ENCODE measurements at places on chromosomes 6 and 20. TPM values are rescaled to one million over a fixed set of nuclear protein-coding genes. Genes with fewer than 3 reads are reported as not detected.

The DLL1 gene
- 4.2 TPM for total RNA-seq

The BEND6 gene
- 2.7 TPM for total RNA-seq

The MOXD1 gene
- 22.6 TPM for total RNA-seq

The SNPH gene
- total RNA-seq: 7.1 TPM

The SIM1 gene
- total RNA-seq: 2.0 TPM

The MCHR2 gene
- total RNA-seq: not detected

The SLC22A7 gene
- not detected for total RNA-seq

The SLC22A23 gene
- total RNA-seq: 5.1 TPM

The TSBP1 gene
- total RNA-seq: not detected
